Cardiac septum (tissue), 1 donor: ENCODE measurements at places on chromosomes 16 and 17. TPM values are rescaled to one million over a fixed set of nuclear protein-coding genes. Genes with fewer than 3 reads are reported as not detected.

The ZC3H18 gene
- total RNA-seq: 20.6 TPM

The B4GALNT2 gene
- total RNA-seq: 0.03 TPM

The WNK4 gene
- total RNA-seq: not detected

The CA4 gene
- 3.7 TPM for total RNA-seq

The CIBAR2 gene
- total RNA-seq: not detected

The ZNF689 gene
- 4.9 TPM for total RNA-seq

The CD300LB gene
- total RNA-seq: not detected

The ZFP90 gene
- 16.0 TPM for total RNA-seq

The ANKRD40CL gene
- total RNA-seq: not detected

The CDRT15L2 gene
- total RNA-seq: not detected

The FBXW10 gene
- 0.51 TPM for total RNA-seq

The USB1 gene
- total RNA-seq: 36.0 TPM

The ERN2 gene
- total RNA-seq: not detected

The ATXN2L gene
- total RNA-seq: 62.7 TPM

The CD300E gene
- total RNA-seq: 0.67 TPM

The NPIPA7 gene
- 5.5 TPM for total RNA-seq

The PARN gene
- 20.3 TPM for total RNA-seq

The CCL7 gene
- total RNA-seq: not detected

The CSH2 gene
- not detected for total RNA-seq

The VASN gene
- 6.3 TPM for total RNA-seq

The ITGB4 gene
- total RNA-seq: 5.7 TPM

The ADAD2 gene
- total RNA-seq: 0.24 TPM

The NOXO1 gene
- not detected for total RNA-seq

The SYCE1L gene
- 0.83 TPM for total RNA-seq

The PERCC1 gene
- total RNA-seq: not detected

The C16orf92 gene
- total RNA-seq: not detected

The TNK1 gene
- 2.0 TPM for total RNA-seq

The CMTM2 gene
- total RNA-seq: 1.3 TPM

The ZNF19 gene
- total RNA-seq: 2.6 TPM

The CRHR1 gene
- total RNA-seq: not detected

The SPAG7 gene
- total RNA-seq: 104 TPM

The MIS12 gene
- total RNA-seq: 12.5 TPM

The HSPB9 gene
- total RNA-seq: not detected

The CES4A gene
- total RNA-seq: 11.9 TPM

The MON1B gene
- total RNA-seq: 21.3 TPM

The AKAP10 gene
- 18.5 TPM for total RNA-seq

The KRT33B gene
- total RNA-seq: not detected

The NPTX1 gene
- 0.62 TPM for total RNA-seq
